ENCODE measurements at places on chromosomes 6 and 20.

DNA sequence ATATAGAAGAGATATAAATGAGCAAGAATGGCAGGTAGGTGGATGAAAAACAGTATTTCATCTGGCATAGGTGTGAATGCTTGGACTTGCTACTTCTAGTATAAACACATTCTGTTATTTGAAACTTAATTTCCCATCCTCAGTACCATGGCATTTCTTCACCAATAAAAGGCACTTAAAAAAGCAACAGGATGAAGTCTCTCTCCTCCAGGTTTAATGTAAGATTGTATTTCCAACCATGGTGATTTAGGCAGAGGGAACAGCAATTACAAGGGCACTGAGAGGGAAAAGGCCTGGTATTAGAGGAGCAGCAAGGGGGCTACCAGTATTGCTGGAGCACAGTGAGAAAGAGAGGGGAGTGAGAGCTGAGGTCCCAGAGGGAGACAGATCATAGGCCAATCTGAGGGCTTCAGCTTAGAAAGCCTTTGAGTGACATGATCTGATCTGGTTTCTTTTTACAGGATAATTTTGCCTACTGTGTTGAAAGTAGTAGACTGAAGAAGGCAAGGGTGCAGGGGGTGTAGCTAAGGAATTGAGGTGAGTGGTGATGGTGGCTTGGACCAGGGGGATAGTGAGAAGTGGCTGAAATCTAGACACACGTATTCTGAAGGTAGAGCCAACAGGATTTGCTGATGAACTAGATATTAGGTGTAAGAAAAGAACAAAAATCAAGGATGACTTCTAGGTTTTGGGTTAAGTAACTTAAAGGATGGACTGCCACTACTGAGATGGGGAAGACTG, 67.8 kb upstream of the SMIM29 start:
- no peak for DNase-seq

DNA sequence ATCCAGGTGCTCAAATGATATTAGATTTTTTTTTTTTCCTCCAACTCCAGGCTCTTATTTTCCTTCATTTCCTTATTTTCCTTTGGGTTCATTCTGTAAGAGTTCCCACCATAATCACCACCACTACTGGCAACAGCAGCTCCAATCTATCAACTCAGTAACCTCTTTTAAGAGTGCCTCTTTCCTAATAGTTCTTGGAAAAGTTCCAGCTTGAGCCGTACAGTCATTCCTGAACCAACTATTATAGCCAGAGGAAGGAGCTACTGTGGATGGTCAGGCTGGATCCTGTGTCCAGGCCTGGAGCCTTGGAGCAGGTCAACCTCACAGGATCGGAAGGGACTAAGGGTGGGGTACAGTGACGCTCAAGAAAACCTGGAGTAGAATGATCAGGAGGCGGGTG, 4.2 kb upstream of the ANGPT4 start:
- DNase-seq = peak; percentile 3

GRCh38 chr20:5001174-5002076, at the start of gene SLC23A2:
SLC23A2 (minus strand) TSS chr20:5001510; CDS start chr20:4932562, 68,948 bp downstream.
- DNase-seq = peak; percentile 21

DNA sequence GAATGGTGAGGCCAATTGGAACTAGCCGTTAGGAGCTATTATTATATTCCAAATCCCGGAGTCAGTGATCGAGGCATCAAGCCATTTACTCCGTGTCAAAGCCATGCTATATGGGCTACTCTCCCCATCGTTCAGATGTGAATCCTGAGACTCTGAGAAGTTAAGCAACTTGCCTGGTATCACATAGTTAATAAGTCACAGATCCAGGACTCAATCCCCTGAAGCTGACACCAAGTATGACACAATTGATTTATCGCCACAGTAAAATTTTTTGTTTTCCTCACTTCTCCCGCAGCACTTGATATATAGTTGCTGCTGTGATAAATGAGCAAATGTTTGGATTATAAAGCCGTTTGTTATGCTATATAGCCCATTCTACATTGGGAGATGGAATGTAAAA, 50.8 kb upstream of the TSHZ2 start:
- no peak for DNase-seq

GRCh38 chr6:45609141-45609638, 231.5 kb upstream of the SUPT3H start:
- DNase-seq = peak; percentile 100

DNA sequence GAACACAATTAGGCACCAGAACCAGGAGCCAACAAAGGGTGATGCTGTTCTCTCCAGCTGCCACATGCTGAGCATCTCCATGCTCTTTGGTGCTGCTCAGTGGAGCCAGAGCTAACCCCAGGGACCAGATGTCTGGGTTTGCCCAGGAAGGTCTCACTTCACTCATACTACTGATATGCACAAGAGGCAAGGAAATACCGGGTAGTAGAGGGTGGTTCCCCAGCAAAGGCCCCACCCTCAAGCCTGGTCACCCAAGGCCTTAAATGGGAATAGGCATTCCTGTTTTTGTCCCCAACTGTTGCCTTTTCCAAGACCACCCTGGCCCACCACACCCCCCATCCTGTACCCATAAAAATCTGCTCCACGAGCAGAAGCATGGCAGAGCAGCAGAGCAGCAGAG, 204.5 kb upstream of the TAB2 start:
- DNase-seq = no peak

DNA sequence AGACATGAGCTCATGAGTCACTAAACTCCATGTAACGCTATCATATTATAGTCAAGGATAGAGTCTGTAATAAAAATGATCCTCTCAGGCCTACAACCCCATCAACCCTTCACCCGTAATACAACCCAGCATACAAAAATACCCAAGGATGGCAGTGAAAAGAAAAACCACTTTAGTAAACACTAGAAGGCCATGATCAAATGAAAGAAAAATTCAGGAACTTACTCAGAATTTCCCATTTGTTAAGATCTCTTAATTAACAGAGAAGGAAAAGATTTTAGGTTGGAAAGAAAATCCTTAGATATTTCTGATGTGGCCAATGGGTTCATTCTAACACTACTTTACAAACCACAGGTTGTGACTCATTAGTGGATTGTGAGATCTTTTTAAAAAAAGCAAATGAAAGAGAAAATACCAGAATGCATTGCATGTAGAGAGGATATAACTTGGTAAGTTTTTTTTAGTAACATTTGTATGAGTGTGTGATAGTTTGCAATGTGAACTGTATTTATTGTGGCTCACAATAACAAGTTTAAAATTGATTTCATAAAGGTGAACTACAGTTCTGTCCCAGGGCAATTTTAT, 8.0 kb upstream of the UBE2J1 start:
- DNase-seq = peak; percentile 66

GRCh38 chr6:149335924-149336608, 18.6 kb downstream of the TAB2 start:
- DNase-seq = peak; percentile 95

GRCh38 chr6:51992876-51993275, 94.5 kb downstream of the PKHD1 start:
- DNase-seq = no peak

- DNase-seq = no peak
These were observed 154.3 kb downstream of the PREX1 start for GRCh38 chr20:48673507-48673906.

- peak; percentile 67 for DNase-seq
These were observed 934 bp upstream of the CST9 start for GRCh38 chr20:23606652-23607049.

DNA sequence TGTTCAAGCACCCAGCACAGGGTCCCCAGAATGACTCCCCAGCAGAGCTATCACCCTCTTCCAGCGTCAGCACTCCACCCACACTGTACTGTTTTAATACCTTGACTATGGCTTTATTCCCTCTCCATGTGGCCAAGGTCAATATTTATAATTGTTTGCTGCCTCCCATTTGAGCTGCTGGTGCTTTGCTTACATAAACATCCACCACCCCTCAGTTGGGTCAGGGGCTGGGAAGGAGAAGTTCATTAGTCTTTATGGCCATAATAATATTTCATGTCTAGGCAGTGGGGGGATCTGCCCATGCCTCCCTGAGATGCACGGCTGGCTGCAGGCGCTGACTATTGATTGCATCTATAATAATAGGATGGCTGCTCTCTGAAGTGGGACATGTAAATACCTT, 41.8 kb upstream of the SAYSD1 start:
- DNase-seq = no peak

DNA sequence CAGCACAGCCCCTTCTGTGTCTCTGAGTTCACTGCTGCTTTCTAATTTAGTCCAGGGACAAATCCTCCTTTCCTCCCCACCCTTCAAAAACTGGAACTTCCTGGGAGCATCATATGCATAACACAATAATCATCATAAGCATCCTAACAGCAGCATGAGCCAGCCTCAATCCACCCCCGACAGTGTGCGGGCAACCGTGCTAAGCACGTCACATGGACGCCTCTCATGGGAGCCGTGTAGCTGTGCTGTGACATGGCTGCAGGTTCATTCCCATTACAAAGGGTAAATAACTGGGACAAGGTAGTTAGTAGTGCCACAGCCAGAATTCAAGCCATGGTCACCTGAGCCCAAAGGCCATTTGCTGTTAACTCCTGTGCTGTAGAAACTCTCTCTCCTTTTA, 24.5 kb upstream of the ULBP3 start:
- DNase-seq = no peak

DNA sequence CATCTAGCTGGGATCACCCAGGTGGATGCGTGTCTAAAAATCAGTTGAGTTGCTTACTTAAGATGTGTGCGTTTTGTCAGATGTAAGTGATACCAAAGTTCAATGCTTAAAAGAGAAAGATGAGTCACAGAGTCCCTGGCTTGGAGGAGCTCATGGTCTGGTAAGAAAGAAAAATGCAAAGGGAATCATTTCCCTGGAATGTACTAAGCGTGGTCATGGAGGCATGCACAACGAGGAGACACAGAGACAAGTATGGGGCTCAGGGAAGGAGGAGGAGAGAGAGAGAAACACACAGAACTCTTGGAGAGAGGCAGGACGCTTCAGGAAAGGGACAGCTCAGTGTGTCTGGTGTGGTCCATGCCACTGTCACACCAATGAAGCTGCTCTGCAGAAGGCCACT, 186.9 kb upstream of the GMDS start:
- DNase-seq = peak; percentile 34

GRCh38 chr6:129105035-129105434, 222.1 kb downstream of the LAMA2 start:
- DNase-seq = peak; percentile 41

- no peak for DNase-seq
These were observed 346.7 kb downstream of the PAX1 start for GRCh38 chr20:22052025-22052650.

Data from amniotic epithelial cell (primary cell).